ENCODE measurements at places on chromosomes 4 and X. TPM values are rescaled to one million over a fixed set of nuclear protein-coding genes. Genes with fewer than 3 reads are reported as not detected.

SPATA4 gene
- total RNA-seq: not detected

DNA sequence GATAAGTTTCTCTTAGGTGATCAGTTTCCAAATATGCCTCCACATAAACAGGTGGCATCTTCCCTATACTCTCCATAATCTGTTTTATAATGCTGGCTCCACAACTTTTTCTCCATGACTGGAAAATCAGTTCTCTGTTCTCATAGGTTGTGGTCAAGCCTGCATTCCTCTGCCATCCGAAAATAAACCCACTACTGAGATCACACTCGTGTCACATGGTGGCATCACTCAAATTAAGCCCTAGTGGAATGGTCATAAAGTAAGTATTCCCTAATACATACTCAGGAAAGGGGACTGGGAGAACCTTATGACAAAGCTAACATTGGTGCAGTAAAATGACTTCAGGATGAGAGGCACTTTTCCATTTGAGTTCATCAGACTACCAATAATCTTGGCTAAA is 37.6 kb downstream of the MAGED4B start:
- DNase-seq: no peak

- DNase-seq: no peak
Observed at GRCh38 chr4:85369703-85370380, 105.1 kb upstream of the ARHGAP24 start.

DNA sequence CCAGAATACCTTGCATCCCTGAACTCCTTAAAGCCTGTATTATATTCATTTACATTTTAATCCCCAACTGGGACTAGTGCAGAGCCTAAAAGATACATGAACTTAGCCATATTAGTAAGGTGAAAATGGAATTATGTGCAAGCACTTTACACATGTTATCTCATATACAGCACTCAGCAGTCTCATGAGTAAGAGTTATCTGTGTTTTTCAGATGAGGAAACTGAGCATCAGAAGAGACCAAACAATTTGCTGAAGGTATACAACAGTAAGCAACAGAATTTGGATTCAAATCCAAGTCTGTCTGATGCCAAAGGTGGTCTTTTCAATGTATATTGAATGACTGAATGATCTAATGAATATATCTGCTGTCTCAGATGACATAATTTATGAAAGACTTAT is 12.3 kb downstream of the ATP7A start:
- DNase-seq: no peak

- no peak for DNase-seq
Observed at GRCh38 chr4:174406383-174406782, 115.9 kb downstream of the HPGD start.
